ENCODE measurements at places on chromosomes 11 and 22. TPM values are rescaled to one million over a fixed set of nuclear protein-coding genes. Genes with fewer than 3 reads are reported as not detected.

DNA sequence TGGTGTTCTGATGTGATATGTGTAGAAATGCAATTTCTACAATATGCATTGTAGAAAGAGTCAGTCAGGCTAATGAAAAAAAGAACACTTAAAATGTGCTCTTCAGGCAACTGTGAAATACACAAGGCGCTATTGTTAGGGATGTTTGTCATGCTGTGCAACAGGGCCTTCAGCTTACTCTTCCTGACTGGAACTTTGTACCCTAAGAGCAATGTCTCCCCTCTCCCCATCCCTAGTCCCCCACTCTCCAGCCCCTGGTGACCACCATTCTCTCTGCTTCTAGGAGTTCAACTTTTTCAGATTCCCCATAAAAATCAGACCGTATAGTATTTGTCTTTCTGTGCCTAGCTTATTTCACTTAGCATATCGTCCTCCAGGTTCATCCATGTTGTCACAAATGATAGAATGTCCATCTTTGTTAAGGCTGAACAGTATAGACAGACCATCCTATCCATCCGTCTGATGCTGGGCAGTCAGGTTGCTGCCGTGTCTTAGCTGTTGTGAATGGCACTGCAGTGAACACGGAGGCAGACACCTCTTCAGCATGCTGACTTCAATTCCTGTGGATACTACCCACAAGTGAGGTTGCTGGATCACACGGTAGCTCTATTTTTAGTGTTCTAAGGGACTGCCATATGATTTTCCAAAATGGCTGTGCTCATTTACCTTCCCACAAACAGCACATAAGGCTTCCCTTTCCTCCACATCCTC, 10.7 kb downstream of the NDUFV1 start:
- no peak for DNase-seq

GRCh38 chr11:4916581-4916980, 2.6 kb downstream of the OR51G2 start:
- no peak for DNase-seq

- DNase-seq: peak; percentile 77
These were observed 12.5 kb upstream of the MB start for GRCh38 chr22:35629406-35630216.

Gene PHLDA2
- 2.5 TPM for total RNA-seq

Gene CHRM1
- not detected for total RNA-seq

Gene MAPK11
- 3.3 TPM for total RNA-seq
